Pancreas (tissue), 10 donors: ENCODE measurements at places on chromosomes 5 and 9. TPM values are rescaled to one million over a fixed set of nuclear protein-coding genes. Genes with fewer than 3 reads are reported as not detected.

The HRH2 gene
- total RNA-seq = 0.24 TPM

The LVRN gene
- total RNA-seq = 0.40 TPM

The DOCK2 gene
- total RNA-seq = 1.6 TPM

The TSSK1B gene
- total RNA-seq = 0.09 TPM

The TDRD7 gene
- total RNA-seq = 3.9 TPM

The NR6A1 gene
- 2.1 TPM for total RNA-seq

The SAXO1 gene
- total RNA-seq = 0.51 TPM

The LMNB1 gene
- 7.5 TPM for total RNA-seq

The PLPP7 gene
- total RNA-seq = 2.0 TPM

The SPATA31C1 gene
- not detected for total RNA-seq

The NR4A3 gene
- total RNA-seq = 3.1 TPM

The ZNF454 gene
- 1.4 TPM for total RNA-seq

The PLCXD3 gene
- 2.0 TPM for total RNA-seq

The SLC6A19 gene
- 0.09 TPM for total RNA-seq

The FIBCD1 gene
- total RNA-seq = not detected

The CD14 gene
- total RNA-seq = 8.1 TPM

The NUP155 gene
- 8.7 TPM for total RNA-seq

The FAM221B gene
- total RNA-seq = not detected

The ANKH gene
- total RNA-seq = 41.2 TPM

The BARHL1 gene
- total RNA-seq = not detected

The PKD2L2 gene
- total RNA-seq = 0.23 TPM

The TIMD4 gene
- not detected for total RNA-seq

The PPP3R2 gene
- total RNA-seq = not detected

The ISL1 gene
- total RNA-seq = 0.93 TPM

The DMGDH gene
- total RNA-seq = 1.7 TPM

The DPM2 gene
- total RNA-seq = 34.9 TPM

The SMU1 gene
- 6.8 TPM for total RNA-seq

The MLLT3 gene
- 4.1 TPM for total RNA-seq

The IL9 gene
- not detected for total RNA-seq

The CDH18 gene
- total RNA-seq = 0.20 TPM

The CAMK2A gene
- total RNA-seq = not detected

The STC2 gene
- total RNA-seq = 14.6 TPM

The WNT8A gene
- not detected for total RNA-seq

The MEF2C gene
- total RNA-seq = 5.9 TPM

The LHX3 gene
- total RNA-seq = not detected

The HMCN2 gene
- 0.41 TPM for total RNA-seq

The CCL21 gene
- total RNA-seq = 4.1 TPM

The PLPPR1 gene
- 0.78 TPM for total RNA-seq

The SOHLH1 gene
- total RNA-seq = not detected

The ADRB2 gene
- total RNA-seq = 0.25 TPM

The AJM1 gene
- total RNA-seq = 5.0 TPM

The RNF183 gene
- 0.22 TPM for total RNA-seq

The BNIP1 gene
- 7.4 TPM for total RNA-seq

The KLHL9 gene
- 8.0 TPM for total RNA-seq

The RHOBTB3 gene
- 81.1 TPM for total RNA-seq

The OR1Q1 gene
- not detected for total RNA-seq

The PPP6C gene
- total RNA-seq = 26.0 TPM

The FCN2 gene
- 0.84 TPM for total RNA-seq

The SLC25A48 gene
- 0.37 TPM for total RNA-seq

The ADAMTSL1 gene
- total RNA-seq = 0.42 TPM

The PCDHB15 gene
- 2.4 TPM for total RNA-seq

The NEURL1B gene
- 2.8 TPM for total RNA-seq

The NDST1 gene
- total RNA-seq = 42.7 TPM

The MYMK gene
- total RNA-seq = not detected

The ADAMTS2 gene
- 2.9 TPM for total RNA-seq

The NUTM2F gene
- total RNA-seq = not detected

The ADAMTS16 gene
- 2.0 TPM for total RNA-seq
